ENCODE measurements at places on chromosomes 2 and 18.
A peak's percentile ranks its signal among the peaks of the same experiment; 100 is the strongest.

GRCh38 chr2:127584516-127585033 is 49.1 kb downstream of the MYO7B start:
- DNase-seq = no peak

DNA sequence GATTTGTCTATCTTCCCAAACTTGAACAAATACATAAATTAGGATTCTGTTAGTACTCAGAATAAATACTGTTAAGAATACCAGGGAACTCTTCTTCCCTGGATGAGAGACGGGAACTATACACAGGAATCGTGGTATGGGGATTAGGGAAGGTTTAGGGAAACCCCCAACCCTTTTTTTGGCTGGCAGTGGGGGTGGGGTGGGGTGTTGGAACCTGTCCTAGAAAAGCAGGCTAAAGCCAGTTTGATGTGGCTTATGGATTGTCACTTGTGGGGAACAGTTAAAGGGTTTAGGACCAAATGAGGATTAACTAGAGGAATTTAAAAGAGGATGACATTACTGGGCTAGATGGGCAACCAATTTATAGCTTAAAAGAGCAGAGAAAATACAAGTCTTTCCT is 1.8 kb downstream of the SLC4A10 start:
- DNase-seq = no peak

DNA sequence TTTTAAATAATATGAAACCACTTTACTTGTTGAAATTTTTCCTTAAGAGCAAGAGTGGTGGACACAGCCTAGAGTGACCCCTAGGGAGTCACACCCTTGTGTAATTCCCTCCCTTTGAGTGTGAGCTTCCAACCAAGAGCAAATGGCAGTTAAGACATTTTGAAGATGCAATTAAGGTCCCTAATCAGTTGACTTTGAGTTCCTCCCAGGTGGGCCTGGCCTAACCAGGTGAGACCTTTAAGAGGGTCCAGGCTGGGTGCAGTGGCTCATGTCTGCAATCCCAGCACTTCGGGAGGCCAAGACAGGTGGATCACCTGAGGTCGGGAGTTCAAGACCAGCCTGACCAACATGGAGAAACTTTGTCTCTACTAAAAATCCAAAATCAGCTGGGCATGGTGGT is 143.5 kb upstream of the PID1 start:
- DNase-seq = no peak

GRCh38 chr2:231356466-231356844 is 39.1 kb upstream of the B3GNT7 start:
- no peak for DNase-seq

DNA sequence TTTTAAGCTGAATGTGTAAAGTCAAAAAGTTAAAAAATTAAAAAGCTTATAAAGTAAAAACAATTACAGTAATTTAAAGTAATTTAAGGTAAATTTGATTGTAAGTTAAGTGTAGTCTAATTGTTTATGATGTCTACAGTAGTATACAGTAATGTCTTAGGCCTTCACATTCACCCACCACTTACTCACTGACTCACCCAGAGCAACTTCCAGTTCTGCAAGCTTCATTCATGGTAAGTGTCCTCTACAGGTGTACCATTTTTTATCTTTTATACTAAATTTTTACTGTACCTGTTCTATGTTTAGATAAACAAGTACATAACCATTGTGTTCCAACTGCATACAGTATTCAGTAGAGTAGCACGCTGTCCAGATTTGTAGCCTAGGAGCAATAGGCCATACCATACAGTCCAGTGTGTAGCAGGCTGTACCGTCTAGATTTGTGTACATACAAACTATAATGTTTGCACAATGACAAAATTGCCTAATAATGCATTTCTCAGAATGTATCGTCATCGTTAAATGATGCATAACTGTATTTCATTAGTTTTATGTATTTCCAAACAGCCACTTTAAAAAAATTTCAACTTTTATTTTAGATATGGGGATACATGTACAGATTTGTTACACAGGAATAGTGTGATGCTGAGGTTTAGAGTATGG is 319.3 kb downstream of the DYSF start:
- DNase-seq = no peak

GRCh38 chr2:38375696-38376345 is 1.3 kb downstream of the ATL2 start:
- no peak for DNase-seq

GRCh38 chr2:66821168-66821567 is 386.2 kb downstream of the MEIS1 start:
- DNase-seq = no peak

DNA sequence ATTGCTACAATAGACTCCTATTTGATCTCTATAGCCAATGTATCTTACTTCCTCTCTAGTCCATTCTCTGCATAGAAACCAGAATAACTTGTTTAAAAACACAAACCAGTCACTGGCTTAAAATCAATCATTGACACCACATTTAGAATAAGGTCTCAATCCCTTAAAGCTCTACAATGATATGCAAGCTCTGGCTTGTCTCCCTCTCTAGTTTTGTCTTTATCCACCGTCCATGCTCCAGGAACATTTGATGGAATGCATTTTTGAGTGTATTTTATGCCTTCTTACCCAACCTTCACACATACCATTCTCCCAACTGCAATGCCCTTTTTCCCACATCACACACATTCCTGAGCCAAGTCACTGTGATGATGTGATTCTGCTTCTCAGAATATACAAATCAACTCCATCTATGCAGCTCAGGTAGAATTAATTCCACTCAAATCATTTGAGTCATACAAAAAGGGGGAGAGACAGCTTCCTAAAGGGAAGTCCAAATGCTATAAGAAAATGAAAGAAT is 1107.2 kb downstream of the DPP10 start:
- no peak for DNase-seq

DNA sequence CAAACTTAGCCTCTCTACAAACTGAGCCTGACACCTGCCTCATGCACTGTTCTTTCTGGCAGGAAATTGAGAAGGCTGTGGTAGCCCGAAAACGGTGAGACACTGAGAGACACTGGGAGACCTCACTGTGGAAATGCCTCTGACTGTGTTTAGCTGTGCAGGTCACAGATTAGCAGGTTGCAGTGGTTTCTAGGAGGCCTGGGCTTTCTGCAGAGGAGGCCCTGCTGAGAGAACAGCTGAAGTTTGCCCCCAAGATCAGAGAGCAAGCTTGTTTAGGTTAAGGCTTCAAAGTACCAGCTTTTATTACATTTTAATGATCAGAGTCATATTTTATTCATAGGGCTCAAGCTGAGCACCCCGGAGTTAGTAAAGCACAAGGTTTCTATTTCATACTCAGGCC is 68.7 kb upstream of the LYPD6 start:
- no peak for DNase-seq

DNA sequence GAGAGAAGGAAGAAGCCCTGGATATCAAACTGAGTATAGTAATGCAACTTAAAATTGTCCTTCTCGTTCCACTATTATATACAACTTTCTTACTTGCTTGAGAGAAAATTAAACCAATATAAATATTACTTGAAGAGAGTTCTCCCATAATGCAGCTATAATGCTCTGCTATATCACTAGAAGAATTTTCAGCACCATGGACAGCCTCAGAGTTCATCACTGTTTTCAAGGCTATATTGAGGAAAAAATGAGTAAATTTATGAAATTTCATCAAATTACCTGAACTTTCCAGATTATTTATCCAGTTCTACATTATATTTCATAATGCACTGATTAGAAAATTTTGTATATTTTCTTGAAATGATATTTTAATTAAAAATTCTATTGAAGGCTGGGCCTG is 1053.5 kb upstream of the FAM98A start:
- no peak for DNase-seq

DNA sequence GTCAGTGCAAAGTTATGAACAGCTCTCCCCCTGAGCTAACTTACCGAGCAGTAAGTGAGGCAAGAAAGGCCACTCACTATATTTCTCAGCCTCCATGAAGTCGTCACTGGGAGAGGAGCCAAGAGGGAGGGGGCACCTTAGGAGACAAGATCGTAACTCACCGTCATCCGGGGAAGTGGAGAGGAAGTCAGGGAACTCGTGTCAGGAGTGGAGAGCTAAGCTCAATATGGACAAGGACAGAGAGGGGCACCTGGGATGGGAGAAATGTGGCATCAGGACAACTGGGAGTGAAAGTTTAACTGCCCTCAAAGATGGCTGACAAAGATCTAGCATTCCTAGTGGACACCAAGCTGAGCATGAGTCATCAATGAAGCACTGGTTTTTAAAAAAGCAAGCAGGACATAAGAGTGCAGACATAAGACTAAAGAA is 37.1 kb downstream of the BCL11A start:
- no peak for DNase-seq

DNA sequence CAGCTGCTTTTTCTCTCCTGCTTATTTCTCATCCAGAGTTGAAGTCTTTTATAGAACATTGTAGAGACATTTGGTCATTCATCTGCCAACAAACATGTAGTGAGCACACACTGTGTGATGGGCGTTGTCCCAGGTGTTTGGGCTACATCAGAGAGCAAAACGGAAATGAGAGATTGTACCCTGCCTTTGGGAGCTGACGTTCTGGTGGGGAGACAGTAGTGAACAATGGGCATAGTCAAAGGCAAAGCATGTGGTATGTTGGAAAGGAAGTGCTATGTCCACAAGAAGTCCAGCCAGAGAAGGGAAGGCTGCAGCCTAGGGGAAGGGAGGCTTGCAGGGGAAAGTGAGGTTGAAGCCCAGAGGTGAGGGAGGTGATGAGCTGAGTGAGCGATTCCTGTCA is 78.1 kb downstream of the PIEZO2 start:
- no peak for DNase-seq

DNA sequence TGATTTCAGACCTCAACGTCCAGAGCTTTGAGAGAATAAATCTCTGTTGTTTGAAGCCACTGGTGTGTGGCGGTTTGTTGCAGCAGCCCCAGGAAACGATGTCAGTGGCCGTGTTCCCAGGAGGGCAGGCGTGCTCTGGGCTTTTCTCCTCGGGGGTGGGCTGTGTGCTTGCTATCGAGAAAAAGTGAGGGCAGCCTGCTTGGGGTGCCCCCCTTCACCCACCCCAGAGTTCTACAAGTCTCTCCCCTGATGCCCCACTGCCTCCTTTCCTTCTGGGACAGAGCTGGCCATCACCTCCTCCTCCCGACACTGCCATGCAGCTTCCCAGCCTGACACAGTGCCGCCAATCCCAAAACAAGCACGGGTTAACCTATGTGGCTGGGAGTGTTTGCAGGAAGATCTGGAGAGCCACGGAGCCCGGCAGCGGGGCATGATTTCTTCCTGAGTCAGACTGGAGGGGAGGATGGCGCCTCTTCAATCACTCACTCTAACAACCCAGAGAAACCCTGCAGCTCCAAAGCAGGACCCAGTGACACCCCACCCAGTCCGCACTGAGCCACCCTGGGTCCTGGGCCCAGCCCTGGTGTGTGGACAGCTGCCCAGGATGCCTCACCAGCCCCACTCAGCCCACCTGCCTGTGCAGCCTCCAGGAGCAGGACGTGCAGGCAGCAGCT is 213.7 kb upstream of the RAB6C start:
- DNase-seq = no peak

DNA sequence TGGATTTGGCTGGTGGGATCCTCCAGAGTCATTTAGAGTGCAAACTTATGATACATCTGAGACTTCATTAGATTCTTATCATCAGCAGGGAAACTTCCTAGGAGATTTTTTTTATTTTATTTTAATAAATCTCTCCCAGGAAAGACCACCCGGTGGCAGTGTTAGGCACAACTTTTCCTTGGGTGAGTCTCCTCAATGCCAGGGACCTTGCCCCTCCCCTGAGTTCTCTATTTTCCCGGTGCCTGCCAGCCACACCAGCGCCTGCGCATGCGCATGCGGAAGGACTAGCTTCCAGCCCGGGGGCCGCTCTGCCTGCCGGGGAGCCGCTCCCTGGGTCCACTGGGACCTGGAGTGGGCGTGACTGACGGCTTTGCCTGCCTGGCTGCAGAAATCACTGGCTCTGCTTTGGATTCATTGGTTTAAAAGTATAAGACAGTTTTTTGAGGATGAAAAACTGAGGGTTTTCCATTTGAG is 86.6 kb downstream of the TMEM182 start:
- peak; percentile 24 for DNase-seq

GRCh38 chr2:172425336-172425735 is 2.0 kb upstream of the ITGA6 start:
- DNase-seq = no peak

DNA sequence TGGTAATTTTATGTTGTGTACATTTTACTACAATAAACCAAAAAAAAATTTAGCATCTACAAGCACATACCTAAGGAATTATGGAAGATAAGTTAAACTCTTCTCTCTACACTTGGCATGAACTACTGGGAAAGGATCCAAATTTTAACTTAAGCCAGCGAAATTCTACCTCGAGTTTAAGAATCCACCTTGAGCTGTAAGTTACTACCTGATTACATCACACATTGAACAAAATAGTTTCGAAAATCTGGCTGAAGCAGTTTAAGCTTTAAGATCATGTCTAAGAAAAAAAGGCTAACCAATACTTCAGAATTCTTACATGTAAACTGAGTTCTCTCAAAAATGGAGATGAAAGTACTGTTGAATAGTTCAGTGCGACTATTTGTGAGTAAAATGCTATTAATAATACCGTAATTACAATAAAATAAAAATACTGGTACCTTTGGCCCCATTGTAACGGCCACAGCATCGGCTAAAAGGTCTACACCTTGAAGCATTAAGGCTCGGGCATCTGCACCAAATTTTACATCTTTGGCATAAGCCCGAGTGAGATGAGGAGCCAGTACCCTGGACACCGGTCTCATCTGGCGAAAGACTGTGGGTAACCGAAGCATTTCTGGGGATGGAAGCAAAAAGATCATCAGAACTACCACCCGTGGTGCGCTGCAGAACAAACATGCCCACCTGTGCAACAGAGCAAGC is 1.3 kb downstream of the HSPD1 start:
- no peak for DNase-seq

DNA sequence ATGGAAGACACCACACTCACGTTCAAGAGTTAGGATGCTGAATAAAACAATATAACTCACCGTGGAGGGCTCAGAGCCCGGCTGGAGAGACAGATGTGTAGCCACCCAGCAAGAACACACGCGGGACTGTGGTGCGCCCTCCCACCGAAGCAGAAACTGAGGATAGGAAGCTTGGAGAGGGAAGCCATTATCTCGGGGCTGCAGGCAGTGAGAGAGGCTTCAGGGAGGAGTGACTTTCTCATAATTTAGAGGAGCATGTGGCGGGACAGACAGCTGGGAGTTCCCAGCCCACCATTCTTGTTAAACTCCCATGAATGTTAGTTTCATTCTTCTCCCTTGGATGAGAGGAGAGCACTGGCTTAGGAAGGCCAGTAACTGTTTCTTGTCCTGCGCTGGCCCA is 96.4 kb downstream of the MAPRE2 start:
- DNase-seq = no peak

DNA sequence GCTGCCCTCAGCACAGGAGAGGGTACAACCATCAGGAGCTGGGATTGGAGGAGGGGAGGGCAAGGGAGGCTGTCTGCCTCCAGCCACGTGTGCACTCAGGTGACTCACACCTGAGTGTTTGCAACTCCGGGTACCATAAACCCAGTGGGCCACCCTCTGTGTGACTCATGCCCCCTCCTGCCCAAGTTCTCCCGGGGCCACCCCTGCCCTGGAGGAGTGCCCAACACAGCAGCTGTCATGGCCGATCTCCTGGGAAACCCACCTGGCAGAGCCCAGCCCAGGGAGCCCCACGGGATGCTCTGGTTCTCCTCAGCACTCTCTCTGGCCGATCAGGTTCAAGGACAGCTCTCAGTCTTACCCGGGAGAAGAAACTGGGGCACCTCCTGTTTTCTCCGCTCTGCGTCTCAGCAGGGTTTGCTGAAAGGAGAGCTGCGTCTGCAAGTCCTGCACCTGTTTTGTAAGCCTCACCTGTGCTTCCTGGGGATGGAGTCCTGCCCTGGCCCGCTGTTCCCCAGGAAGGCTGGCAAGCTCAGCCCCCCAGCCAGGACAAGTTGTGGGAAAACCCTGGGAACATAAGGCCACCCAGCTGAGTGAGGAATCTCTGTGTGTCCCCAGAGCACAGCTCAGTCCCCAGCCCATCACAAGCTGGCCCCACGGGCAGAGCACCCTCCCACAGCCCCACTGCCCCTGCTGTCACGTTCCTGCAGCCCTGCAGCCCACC is 44.0 kb upstream of the UBE2F start:
- no peak for DNase-seq
